ENCODE measurements at places on chromosomes 12 and 14. TPM values are rescaled to one million over a fixed set of nuclear protein-coding genes. Genes with fewer than 3 reads are reported as not detected.

Gene SLC22A17
- 28.4 TPM for total RNA-seq

Gene C14orf39
- total RNA-seq, result 0.29 TPM

Gene SYT1
- total RNA-seq, result 4.5 TPM

Gene LTBR
- total RNA-seq, result 141 TPM

Gene HOXC5
- not detected for total RNA-seq

Gene SPTSSA
- 21.9 TPM for total RNA-seq

Gene SPTB
- 2.5 TPM for total RNA-seq

Gene CLEC7A
- total RNA-seq, result 1.7 TPM

Gene RTL1
- total RNA-seq, result not detected

Gene OAS3
- 9.1 TPM for total RNA-seq

Gene OTX2
- not detected for total RNA-seq

Gene VEZT
- total RNA-seq, result 73.0 TPM

Gene PELI2
- 16.3 TPM for total RNA-seq

Gene SLC24A4
- total RNA-seq, result 1.7 TPM

Gene ABHD4
- total RNA-seq, result 31.9 TPM

Gene MYO1H
- not detected for total RNA-seq

Gene KRT79
- total RNA-seq, result not detected

Gene HECTD4
- 27.3 TPM for total RNA-seq

Gene CD4
- 16.2 TPM for total RNA-seq

Gene SMIM41
- 26.6 TPM for total RNA-seq

Gene NRXN3
- total RNA-seq, result 143 TPM

Gene AKAP5
- total RNA-seq, result 2.1 TPM

Gene FAM181A
- not detected for total RNA-seq

Gene KCNK13
- total RNA-seq, result 0.19 TPM

Gene AKAP6
- total RNA-seq, result 38.6 TPM

Gene LRRC74A
- not detected for total RNA-seq

Gene IAPP
- not detected for total RNA-seq

Gene COX6A1
- total RNA-seq, result 553 TPM

Gene PGF
- total RNA-seq, result 16.7 TPM

Gene MFAP5
- 249 TPM for total RNA-seq

Gene RNASE2
- total RNA-seq, result not detected

Gene ZNF268
- 21.6 TPM for total RNA-seq

Gene ACOT4
- 0.57 TPM for total RNA-seq

Gene STAC3
- total RNA-seq, result 1.7 TPM

Gene INSM2
- total RNA-seq, result not detected

Gene OTOGL
- total RNA-seq, result 1.6 TPM

Gene NPFF
- not detected for total RNA-seq

Data from esophagus muscularis mucosa (tissue), 4 donors.